ENCODE measurements at places on chromosomes 5 and 9. TPM values are rescaled to one million over a fixed set of nuclear protein-coding genes. Genes with fewer than 3 reads are reported as not detected.

The SHROOM1 gene
- 62.1 TPM for total RNA-seq

- no peaks in the 10 kb centered on the region for H3K36me3 ChIP-seq
- H3K27ac ChIP-seq: peak overlapping the region; percentile 61
- no peak overlapping the region for H3K4me3 ChIP-seq
These were observed 11.9 kb downstream of the GLIPR2 start for GRCh38 chr9:36148311-36149051.

- no peak for DNase-seq
- H3K4me1 ChIP-seq: peaks cover 10% of the 10 kb centered on the region
- H3K4me3 ChIP-seq: no peak overlapping the region
- no peaks in the 10 kb centered on the region for H3K27me3 ChIP-seq
- no peak overlapping the region for H3K27ac ChIP-seq
These were observed 277.4 kb downstream of the FANCC start for GRCh38 chr9:95040106-95040505.

DNA sequence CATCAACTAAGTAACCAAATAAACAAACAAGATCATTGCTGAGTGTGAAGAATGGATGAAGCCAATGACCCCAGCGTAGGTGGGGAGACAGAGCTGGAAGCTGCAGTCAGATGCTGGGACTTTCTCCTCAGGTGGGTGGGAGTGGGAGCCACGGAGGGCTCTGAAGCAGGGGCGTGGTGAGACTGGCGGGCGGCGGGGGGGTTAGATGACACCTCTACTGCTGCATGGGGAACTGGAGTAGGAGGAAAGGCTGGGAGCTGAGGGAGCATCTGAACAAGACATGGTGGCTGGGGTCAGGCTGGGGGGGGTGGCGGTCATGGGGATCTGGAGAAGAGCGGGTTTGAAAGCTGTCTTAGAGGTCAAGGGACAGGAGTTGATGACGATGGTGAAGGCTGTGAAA, 193.8 kb downstream of the C9orf50 start:
- no peaks in the 10 kb centered on the region for H3K36me3 ChIP-seq
- no peak for DNase-seq
- peaks cover 4% of the 10 kb centered on the region for H3K4me1 ChIP-seq
- H3K4me3 ChIP-seq: no peak overlapping the region
- no peak overlapping the region for H3K27ac ChIP-seq

The IL13 gene
- total RNA-seq: not detected

DNA sequence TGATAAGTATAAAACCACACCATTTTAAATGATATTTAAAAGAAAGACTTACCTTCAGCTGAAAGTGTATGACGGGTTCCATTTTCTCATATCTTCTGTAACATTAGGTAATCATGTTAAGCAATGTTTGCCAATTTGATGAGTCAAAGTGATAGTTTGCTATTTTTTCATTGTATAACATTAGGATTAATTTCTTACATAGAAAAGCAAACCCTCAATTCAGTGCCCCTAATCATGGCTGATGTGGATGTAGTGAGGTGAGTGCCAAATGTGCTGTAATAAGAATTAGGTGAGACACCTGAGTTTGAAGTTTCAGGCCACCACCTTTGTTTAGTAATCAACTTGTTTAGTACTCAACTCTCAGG, 68.0 kb downstream of the UNC13B start:
- peak overlapping the region; percentile 61 for H3K27ac ChIP-seq
- H3K4me1 ChIP-seq: no peaks in the 10 kb centered on the region
- no peak overlapping the region for H3K4me3 ChIP-seq
- no peak for DNase-seq
- no peaks in the 10 kb centered on the region for H3K27me3 ChIP-seq

DNA sequence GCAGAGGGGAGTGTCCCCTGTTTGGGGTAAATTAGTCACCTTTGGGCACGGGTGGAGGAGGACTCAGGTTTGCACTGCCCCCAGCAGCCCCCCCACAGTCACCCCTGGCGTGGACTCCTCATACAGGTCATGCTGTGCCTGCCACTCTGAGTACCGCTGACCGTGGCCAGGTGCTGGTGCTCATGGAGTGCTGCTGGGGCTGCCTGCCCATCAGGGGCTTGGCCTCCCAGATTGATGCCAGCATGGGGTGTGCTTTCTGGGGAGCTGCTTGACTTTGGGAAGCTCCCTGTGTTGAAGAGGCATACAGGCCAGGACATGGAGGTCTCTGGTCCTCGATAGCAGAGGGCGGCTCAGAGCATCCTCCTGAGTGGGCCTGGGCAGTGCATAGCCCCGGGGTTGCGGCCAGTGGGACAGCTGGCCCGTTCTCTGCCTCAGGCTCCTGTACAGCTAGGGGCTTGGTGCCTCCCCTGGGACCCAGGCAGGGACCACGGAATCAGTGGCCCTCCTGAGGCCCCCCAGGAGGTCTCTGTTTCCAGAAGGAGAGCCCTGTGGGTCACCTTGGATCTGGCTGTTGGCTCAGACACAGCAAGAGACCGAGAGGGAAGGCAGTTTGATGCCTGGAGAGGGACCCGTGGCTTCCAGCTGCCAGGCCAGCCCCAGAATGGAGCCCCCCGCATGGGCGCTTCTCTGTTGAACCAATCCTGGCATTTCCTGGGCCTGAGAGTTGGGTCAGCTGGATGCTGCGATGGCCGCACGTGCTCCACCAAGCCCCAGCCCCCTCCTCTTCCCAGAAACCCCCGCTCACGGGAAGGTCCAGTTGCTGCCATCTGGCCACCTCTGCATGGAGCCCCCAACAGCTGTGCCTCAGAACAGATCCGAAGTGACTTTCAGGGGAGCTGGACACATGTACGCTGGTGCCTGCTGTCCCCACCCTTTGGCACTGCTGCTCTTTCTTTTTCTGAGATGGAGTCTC, 6.1 kb upstream of the AJM1 start:
- peaks cover 2% of the 10 kb centered on the region for H3K4me1 ChIP-seq
- H3K27ac ChIP-seq: no peak overlapping the region
- no peak for DNase-seq
- H3K27me3 ChIP-seq: no peaks in the 10 kb centered on the region
- no peak overlapping the region for H3K4me3 ChIP-seq
- H3K36me3 ChIP-seq: peaks cover 14% of the 10 kb centered on the region

The MED22 gene
- total RNA-seq: 31.1 TPM

The ST8SIA4 gene
- total RNA-seq: 0.80 TPM

DNA sequence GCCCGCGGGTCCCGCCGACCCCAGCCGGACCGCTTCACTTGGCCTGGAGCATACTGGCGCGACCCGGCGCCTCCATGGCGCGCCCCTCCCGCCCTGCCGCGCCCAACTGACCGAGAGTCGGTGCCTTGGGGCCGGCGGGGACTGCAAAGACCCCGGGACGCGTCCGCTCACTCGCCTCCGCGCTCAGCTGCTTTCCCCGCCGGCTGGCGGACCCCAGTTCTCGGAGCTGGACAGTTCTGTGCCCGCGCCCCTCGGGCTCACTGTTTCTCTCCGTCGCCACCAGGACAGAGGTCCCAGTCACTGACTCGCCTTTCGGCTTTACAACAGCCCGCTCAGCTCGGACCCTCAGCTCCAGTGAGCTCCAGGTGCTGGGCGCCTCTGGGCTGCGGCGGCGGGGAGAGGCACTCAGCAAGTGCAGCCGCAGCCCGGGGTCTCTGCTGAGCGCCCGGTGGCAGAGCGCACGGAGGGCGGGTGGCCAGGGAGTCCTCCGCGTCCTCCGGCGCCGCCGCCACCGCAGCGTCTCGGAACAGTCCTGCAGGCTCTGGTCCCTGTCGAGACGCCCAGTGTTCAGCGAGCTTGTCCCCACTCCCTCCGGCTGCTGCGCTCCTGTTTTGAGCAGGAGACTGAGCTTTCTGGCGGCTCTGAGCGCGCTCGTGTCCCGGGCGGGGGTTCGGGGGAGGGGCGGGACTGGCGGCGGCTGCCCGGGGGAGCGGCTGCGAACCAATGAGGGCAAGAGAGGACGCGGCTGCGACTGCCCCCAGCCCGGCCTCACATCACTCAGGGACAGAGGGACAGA, at the start of gene SMIM32:
SMIM32 (minus strand) TSS at position 637 of the 796 bp plus-strand sequence. CDS start 638 bp downstream, outside the sequence.
- H3K4me3 ChIP-seq: peak within 1 kb of the TSS; percentile 35
- peaks cover 12% of the 10 kb centered on the region for H3K4me1 ChIP-seq
- no peaks in the 10 kb centered on the region for H3K27me3 ChIP-seq
- DNase-seq: peak; percentile 26

The DBH gene
- total RNA-seq: not detected

- H3K27ac ChIP-seq: peak overlapping the region; percentile 55
- H3K36me3 ChIP-seq: no peaks in the 10 kb centered on the region
- H3K4me1 ChIP-seq: no peaks in the 10 kb centered on the region
- DNase-seq: no peak
- no peaks in the 10 kb centered on the region for H3K27me3 ChIP-seq
These were observed 35.5 kb downstream of the ADAM19 start for GRCh38 chr5:157540124-157540523.

The PGM5 gene
- total RNA-seq: 99.6 TPM

DNA sequence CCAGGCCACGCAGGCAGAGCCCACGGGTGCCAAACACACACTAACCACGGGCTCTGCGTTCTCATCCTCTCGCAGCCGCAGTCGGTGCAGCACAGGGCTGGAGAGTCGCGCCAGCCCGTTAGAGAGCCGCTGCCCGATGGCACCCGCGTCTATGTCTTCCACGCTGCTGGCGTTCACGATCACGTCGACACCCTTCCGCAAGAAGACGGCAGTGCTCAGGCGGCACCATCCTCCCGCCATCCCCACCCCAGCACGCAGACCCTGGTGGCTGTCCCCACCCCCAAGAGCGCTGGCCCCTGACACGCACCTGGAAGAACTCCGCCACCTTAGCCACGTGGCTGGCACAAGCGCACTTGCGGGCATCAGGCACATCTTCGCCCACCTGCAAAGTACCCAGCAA, 6.0 kb downstream of the DBN1 start:
- no peak overlapping the region for H3K27ac ChIP-seq
- H3K4me1 ChIP-seq: peaks cover 7% of the 10 kb centered on the region
- DNase-seq: no peak
- no peaks in the 10 kb centered on the region for H3K27me3 ChIP-seq
- no peaks in the 10 kb centered on the region for H3K36me3 ChIP-seq

DNA sequence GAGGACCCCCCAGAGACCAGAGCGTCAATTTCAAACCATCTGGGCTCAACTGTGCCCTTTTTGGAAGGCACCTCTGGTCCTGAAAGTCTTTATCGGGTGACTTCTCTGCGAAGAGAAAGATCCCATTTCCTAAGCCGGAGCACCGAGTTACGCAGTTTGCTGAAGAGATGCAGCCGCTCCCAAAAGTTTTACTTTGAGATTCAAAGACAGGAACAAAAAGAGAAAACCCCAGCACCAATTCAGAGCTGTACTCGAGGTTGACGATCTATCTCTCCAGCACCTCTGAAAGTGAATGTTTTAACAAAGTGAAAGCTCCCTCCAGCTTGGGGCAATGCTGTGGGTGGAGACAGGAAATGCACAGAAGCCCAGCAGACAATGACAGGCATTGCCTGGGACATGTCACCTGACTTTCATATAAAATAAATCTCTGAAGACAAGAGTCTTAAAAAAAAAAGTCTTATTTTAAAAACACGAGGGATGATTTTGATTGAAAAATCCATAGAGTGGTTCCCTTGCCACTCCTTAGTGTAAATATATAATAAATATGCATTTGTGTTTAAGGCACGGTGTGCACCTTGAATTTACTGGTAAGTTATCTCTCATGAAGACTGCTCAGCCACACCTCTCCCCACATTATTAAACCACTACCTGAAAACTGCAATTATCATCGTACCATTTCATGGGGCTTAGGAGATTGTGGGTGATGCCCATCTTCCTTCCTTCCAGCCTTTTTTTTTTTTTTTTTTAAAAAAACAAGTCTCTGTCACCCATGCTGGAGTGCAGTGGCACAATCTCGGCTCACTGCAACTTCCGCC, 79.9 kb downstream of the FNBP1 start:
- DNase-seq: peak; percentile 65
- H3K4me3 ChIP-seq: peak overlapping the region; percentile 22
- H3K4me1 ChIP-seq: no peaks in the 10 kb centered on the region
- H3K27ac ChIP-seq: peak overlapping the region; percentile 86
- H3K27me3 ChIP-seq: no peaks in the 10 kb centered on the region

The SHOC1 gene
- not detected for total RNA-seq

- DNase-seq: no peak
- H3K36me3 ChIP-seq: no peaks in the 10 kb centered on the region
- H3K27ac ChIP-seq: no peak overlapping the region
- no peaks in the 10 kb centered on the region for H3K4me1 ChIP-seq
- H3K27me3 ChIP-seq: no peaks in the 10 kb centered on the region
These were observed 24.8 kb downstream of the TGFBI start for GRCh38 chr5:136053336-136054141.
